Esophagus mucosa (tissue), 1 donor: ENCODE measurements at places on chromosomes 7 and 10.
A peak's percentile ranks its signal among the peaks of the same experiment; 100 is the strongest.

- no peak for ATAC-seq
Observed at GRCh38 chr7:463362-463781, 56.3 kb downstream of the PDGFA start.

DNA sequence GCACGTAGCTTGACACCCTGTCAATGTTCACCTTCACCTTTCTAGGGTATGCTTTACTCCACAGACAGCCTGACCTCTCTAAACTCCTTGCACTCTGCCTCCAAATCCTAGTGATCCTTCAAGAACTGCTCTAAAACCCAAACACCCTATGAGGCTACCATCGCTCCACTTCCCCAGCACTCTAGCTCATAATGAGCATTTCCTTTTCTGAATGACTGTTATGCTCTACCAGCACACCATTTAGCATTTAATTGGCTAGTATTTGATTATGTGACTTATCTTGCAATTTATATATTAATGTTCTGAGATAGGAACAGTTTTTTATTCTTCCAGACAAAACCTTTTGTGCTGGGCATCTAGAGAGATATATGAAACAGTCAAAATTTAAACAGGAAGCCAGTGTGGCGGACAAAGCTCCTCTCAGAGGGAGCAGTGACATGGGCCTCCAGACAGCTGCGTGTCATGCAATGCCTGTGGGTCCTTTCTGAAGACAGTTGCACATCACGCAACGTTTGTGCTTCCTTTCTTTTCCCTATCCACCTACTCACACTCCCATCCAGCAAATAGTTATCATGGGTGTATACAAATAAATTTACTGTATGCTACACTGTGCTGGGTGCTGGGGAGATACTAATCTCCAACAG is 86.3 kb downstream of the ALOX5 start:
- no peak for ATAC-seq

- no peak for ATAC-seq
Observed at GRCh38 chr10:74906611-74907198, 80.3 kb downstream of the KAT6B start.

DNA sequence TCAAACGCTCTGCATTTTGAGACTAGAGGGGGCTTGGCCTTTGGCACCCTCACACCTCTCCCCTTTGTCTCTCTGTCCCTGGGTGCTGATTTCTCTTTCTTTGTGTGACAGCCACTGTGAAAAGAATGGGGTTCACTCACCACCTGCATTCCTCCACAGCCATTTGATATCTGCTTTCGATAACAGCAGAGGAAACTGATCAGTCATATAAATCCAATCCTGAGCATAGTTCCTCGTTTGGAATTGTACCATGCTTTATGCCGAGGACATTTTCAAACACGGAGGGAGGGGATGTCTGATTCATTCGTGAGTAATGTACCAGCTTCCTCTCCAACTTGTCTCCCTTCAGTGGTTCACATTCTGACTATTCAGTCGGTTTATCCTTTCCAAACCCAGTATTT is 15.8 kb downstream of the MET start:
- peak; percentile 78 for ATAC-seq

DNA sequence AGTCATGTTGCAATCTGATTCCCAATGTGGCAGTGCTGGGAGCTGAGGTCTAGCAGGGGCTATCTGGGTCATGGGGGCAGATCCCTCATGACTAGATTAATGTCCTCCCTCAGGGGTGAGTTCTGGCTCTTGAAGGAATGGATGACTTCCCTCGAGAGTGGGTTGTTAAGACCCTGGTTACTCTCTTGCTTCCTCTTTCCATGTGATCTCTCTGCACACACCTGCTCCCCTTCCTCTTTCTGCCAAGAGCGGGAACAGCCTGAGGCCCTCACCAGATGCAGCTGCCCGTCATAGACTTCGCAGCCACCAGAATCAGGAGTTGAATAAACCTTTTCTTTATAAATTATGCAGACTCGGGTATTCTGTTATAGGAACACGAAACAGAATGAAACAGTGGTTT is 37.8 kb downstream of the SFMBT2 start:
- ATAC-seq, result no peak

DNA sequence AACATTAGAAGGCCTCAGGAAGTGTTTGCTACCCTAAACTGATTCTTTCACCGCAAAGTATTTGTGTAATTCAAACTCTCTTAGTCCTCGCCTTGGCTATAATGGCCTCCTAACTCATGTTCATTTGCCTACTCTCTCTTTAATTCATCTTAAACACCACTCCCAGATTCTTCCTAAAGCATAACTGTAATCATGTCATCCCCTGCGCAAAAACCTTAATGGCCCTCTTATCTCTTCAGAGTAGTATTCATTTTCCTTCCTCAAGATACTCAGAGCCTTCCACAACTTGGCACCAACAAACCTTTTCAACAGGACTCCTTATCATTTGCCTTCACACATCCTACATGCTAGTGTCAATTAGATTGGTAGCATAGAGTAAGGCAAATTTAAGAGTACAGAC is 42.9 kb downstream of the CSTF2T start:
- ATAC-seq, result no peak

GRCh38 chr7:105678811-105679495 is 97.7 kb upstream of the EFCAB10 start:
- ATAC-seq, result peak; percentile 95

DNA sequence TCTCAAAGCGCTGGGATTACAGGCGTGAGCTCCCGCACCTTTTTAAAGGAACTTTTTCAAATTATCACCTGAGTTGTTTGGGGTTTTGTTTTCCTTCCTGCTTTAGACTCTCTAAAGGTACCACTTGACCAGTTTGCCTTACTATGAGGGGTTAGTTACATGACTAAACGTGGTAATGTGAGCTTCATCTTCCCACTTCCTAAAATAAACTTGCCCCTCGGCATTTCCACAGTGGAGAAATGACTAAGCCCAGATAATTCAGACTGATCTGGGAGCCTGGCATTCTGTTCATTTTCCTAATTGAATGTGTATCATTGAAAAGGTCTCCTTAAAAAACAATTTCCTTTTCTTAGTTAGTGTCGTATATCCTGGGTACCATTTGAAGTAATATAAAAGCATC is 163.4 kb downstream of the PLXDC2 start:
- no peak for ATAC-seq

GRCh38 chr10:48771234-48771633 is 86.6 kb downstream of the WDFY4 start:
- ATAC-seq, result no peak

DNA sequence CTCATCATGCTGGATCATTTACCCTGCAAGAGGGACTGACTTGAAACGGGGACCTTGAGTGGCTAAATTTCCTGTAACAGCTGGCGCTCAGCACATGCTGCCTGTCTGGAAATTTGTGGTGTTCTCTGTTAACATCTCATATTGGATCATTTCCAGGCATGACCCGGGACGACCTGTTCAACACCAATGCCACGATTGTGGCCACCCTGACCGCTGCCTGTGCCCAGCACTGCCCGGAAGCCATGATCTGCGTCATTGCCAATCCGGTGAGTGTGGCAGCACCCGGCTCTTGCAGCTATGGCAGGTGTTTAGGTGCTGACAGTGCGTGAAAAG is 9.9 kb downstream of the MDH2 start:
- ATAC-seq, result no peak

GRCh38 chr10:47276576-47277351 is 23.2 kb upstream of the GDF10 start:
- no peak for ATAC-seq

GRCh38 chr10:24344279-24344678 is 135.3 kb downstream of the KIAA1217 start:
- ATAC-seq, result peak; percentile 77

DNA sequence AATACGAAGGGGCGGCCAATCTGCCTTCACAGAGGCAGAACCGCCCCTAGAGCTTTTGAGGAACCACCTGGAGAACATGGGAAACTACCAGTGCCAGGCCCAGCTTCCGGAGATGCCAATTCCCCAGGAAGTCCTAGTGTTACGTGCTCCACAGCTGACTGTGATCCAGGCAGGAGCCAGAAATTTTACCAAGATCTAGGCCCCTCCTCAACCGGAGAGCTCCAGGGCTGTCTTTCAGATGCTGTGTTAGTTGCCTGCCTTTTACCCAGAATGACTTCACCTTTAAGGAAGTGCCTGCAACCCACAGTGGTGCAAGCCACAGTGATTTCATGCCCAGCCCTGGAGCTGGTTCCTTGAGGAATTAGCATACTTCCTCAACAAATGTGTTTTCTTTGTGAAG is 62.9 kb downstream of the ELMO1 start:
- ATAC-seq, result no peak

DNA sequence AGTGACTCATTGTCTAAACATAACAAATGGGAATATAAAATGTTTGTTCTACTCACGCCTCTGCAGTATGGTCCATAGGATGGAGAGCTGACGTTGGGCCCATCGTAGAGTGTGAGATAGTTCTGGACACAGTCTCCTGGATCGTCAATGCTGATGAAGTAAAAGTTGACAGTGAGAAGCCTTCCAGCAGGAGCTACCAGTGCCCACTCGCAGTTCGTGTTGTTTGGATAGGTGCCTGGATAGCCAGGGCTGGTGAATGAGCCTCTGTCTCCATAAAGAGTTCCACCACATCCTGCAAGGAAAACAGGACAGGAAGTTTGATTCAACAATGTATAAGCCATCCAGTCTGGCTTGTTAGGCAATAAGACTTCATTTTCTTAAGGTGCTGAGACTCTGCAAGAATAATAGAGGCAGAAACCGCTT is 79.6 kb downstream of the OR13A1 start:
- peak; percentile 87 for ATAC-seq

- peak; percentile 1 for ATAC-seq
Observed at GRCh38 chr10:69361303-69361614, 55.5 kb downstream of the TACR2 start.

DNA sequence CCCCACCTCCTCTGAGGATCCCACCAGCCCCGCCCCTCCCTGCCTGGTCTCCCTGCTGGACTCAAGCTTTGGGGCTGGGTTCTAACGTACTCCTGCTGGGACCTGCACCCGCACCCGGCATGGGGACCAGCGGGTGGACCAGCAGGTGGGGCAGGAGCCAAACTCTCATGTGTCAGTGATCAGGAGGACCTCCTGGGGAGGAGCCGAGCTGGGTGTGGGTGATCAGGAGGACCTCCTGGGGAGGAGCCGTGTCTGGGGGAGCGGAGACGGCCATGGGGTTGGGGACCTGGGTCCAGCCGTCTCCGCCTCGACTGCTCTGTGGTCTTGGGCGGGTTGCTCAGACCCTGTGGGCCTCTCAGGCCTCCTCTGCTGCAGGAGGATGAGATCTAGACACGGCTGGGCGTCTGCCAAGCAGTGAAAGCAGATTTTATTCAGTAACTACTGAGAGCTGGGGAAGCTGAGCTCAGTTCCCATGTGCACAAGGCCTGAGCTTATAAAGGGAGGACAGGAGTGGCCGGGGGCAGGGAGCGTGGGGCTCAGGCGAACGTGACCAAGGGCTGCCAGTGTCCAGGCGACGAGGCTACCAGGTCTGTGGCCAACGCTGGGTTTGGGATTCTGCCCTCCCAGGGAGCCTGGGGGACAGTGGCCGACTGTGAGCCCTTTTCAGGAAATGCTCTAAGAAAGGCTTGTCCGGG is 33.6 kb upstream of the UTF1 start:
- ATAC-seq, result no peak

GRCh38 chr7:51973071-51973470 is 656.5 kb upstream of the COBL start:
- no peak for ATAC-seq

- ATAC-seq, result no peak
Observed at GRCh38 chr10:130656187-130656575, 520.0 kb downstream of the GLRX3 start.

GRCh38 chr10:24415455-24416125 is 206.7 kb downstream of the KIAA1217 start:
- ATAC-seq, result peak; percentile 85

- no peak for ATAC-seq
Observed at GRCh38 chr7:85052056-85052737, 134.7 kb downstream of the SEMA3D start.

DNA sequence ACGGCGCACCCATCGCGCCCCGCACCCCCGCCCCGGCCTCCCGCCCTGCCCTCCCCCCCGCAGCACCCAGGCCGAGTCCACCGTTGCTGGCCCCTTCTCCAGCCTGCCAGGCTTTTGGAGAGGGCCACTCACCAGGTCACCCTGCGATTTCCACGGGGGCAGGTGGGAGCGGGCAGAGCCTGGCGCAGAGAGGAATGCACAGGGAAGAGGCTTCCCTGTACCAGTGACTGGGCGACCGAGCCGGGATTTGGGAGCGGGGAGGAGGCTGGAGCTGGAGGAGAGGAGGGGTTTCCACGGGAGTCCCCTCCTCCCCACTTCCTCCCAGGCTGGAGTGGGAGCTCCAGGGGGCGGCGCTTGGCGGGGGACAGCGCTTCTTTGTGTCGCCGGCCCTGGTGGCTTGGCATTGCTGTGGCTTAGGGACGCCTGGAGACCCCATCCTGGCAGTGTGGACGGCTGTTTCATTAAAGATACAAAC is 19.3 kb downstream of the TCAF1 start:
- ATAC-seq, result peak; percentile 49

GRCh38 chr10:101529725-101530553 is 58.1 kb downstream of the POLL start:
- no peak for ATAC-seq

DNA sequence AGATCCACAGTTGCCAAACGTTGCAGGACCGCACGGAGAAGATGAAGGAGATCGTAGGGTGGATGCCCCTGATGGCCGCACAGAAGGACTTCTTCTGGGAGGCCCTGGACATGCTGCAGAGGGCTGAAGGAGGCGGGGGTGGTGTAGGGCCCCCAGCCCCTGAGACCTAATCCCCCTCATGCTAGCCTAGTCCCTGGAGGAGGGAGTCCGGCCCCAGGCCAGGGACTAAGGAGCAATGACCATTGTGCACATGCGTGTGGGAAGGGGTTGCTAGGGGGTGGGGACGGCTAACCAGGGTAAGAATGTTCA is 1.5 kb upstream of the PCOLCE start:
- ATAC-seq, result no peak

DNA sequence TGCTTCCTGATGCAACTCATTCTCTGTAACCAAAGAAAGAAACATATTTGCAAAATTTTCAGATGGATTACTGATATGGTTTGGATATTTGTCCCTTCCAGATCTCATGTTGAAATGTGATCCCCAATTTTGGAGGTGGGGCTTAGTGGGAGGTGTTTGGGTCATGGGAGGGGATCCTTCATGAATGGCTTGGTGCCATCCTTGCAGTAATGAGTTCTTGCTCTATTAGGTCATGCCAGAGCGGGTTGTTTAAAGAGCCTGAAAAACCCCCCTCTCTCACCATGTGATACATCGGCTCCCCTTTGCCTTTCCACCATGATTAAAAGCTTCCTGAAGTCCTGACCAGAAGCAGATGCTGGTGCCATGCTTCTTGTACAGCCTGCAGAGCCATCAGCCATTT is 43.8 kb upstream of the PRKG1 start:
- ATAC-seq, result no peak

- no peak for ATAC-seq
Observed at GRCh38 chr7:111571720-111572119, 9.4 kb upstream of the IMMP2L start.

- ATAC-seq, result peak; percentile 41
Observed at GRCh38 chr10:32981760-32982159, 23.7 kb upstream of the ITGB1 start.

- ATAC-seq, result no peak
Observed at GRCh38 chr10:100347568-100348195, 649 bp downstream of the SCD start.

GRCh38 chr10:118547282-118547681 is 48.2 kb downstream of the PRLHR start:
- ATAC-seq, result peak; percentile 64

- peak; percentile 83 for ATAC-seq
Observed at GRCh38 chr7:100516135-100516812, 22.7 kb upstream of the AGFG2 start.
